ENCODE measurements at places on chromosomes 2 and 18. TPM values are rescaled to one million over a fixed set of nuclear protein-coding genes. Genes with fewer than 3 reads are reported as not detected.

DNA sequence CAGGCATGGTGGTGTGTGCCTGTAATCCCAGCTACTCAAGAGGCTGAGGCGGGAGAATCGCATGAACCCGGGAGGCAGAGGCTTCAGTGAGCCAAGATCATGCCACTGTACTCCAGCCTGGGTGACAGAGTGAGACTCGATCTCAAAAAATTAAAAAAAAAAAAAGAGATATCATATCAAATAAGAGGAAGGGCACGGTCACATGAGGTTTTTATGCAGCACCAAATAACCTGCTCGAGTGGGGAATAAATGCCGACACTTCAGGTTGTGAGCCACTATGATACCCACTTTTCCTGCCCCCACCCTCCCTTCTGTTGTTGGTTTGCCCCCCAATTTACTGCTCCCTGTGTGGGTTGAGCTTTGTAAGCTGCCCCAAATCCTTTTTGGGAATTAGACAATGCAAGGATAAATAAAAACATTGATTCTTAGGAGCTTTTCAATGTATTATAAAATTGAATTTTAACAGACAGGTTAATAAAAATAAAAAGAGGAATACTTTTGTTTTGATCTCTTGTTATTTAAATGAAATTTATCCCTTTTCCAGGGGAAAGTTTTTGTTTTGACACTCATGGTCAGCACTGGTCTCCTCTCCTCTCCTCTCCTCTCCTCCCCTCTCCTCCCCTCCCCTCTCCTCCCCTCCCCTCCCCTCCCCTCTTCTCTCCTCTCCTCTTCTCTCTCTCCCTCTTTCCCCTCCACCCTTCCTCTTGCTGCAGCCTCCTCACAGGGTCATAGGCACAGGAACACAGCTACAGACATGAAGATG is 29.2 kb downstream of the CD8B start:
- no peaks in the 10 kb centered on the region for H3K36me3 ChIP-seq
- no peaks in the 10 kb centered on the region for H3K4me1 ChIP-seq
- no peak overlapping the region for H3K4me3 ChIP-seq
- no peaks in the 10 kb centered on the region for H3K27me3 ChIP-seq
- no peak for DNase-seq

DNA sequence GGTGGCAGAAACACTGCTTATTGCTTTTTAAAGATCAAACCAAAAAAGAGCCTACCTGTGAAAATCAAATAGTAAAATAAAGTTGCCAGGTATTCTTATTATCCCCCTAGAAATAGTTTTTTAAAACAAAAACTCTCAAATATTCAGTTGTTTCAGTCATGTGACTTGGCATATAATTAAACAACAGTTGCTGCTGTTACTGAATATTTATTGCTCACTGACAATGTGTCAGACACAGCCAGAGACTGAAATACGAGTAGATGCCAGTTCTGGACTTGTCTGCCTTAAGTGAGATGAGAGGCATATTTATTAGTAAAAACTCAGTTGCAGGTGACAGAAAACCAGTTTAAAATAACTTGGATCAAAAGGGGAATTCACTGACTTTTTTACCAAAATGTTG is 106.0 kb upstream of the RAB12 start:
- H3K27ac ChIP-seq: no peak overlapping the region
- no peak for DNase-seq
- peaks cover 9% of the 10 kb centered on the region for H3K27me3 ChIP-seq
- no peaks in the 10 kb centered on the region for H3K36me3 ChIP-seq

DNA sequence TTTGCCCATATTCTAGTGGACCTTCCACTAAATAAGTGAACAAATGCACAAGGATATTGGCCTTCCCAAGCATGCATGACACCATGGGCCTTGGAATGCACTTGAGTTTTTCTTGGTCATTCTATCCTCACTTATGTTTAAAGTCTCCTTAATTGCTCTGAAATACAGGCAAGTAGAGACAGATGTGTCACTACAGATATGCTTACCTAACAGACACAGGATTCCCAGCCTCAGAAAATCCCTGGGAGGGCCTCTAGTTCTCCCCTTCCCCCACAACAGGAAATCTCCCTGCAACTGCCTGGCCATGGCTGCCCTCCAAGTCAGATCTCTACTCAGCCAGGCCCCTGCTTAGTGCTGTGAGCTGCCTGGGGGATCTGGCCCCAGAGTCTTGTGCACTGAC is 445.2 kb downstream of the IRS1 start:
- H3K36me3 ChIP-seq: no peaks in the 10 kb centered on the region
- no peak overlapping the region for H3K4me3 ChIP-seq
- no peaks in the 10 kb centered on the region for H3K4me1 ChIP-seq
- peaks cover 4% of the 10 kb centered on the region for H3K27me3 ChIP-seq

- DNase-seq: no peak
- H3K4me1 ChIP-seq: peaks cover 9% of the 10 kb centered on the region
- H3K36me3 ChIP-seq: no peaks in the 10 kb centered on the region
- no peak overlapping the region for H3K27ac ChIP-seq
- H3K4me3 ChIP-seq: no peak overlapping the region
These were observed 185.1 kb upstream of the HAAO start for GRCh38 chr2:42977270-42978174.

Gene CHRNA1
- 0.17 TPM for total RNA-seq

Gene INPP5D
- total RNA-seq: 154 TPM

Gene OXER1
- total RNA-seq: not detected

Measured in CD4-positive, alpha-beta T cell (primary cell).